ENCODE measurements at places on chromosomes 3 and 15.

- no peak for DNase-seq
These were observed 14.7 kb downstream of the DHX30 start for GRCh38 chr3:47817609-47818008.

- peak; percentile 63 for DNase-seq
These were observed 582 bp upstream of the SLCO3A1 start for GRCh38 chr15:91852741-91853510.

- no peak for DNase-seq
These were observed 23.5 kb upstream of the INO80 start for GRCh38 chr15:41139619-41140018.

GRCh38 chr15:97914711-97915110 lies 45.8 kb upstream of the ARRDC4 start:
- DNase-seq, result no peak

DNA sequence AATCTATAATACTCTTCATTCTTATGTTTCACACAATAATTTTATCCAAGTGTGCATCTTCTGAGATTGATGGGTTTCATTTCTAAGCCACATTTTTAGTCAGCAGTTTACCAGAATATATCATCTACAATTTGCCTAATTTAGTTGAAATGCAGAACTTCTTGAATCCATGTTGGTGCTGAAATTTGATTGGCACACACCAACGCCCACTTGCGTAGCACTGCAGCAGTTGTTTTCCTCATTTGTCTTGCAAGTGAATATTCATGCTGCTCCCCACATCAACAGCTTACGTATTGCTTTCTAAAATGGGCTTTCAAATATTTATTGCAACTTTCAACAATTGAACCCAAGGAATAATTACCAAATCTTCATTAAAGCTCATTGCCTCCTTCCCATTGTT lies 87.8 kb upstream of the CTDSPL start:
- DNase-seq, result no peak

DNA sequence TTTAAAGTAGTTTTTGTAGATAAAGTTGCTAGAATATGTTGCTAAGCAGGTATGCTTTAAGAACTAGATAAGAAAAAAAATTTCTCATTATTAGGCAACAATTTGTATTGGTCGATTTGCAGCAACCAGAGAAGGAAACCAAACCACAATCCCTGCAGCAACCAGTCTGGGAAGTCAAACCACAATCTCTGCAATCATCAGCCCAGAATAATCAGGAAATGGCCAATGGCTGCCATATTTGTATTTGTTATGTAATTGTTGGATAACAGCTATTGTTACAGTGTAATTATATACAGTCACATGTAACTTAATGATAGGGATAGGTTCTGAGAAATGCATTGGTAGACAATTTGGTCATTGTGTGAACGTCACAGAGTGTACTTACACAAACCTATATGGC lies 23.6 kb downstream of the STXBP5L start:
- peak; percentile 19 for DNase-seq

DNA sequence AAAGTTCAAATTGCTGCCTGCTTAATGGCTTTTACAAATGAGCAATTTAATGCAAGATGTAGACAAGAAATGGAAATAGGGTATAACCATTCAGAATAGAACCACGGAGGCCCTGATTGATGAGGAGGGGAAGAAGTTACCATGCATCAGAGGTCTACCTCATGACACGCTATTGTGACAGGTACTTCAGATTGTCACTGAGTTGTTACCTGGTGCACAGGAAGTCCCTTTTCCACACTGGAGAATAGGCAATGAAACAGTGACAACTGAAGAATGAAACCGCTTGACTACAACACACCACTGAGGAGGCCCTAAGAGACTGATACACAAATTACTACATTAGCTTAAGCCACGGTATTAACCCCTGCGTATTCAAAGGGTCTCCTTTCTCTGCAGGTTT lies 251.2 kb downstream of the RYR3 start:
- no peak for DNase-seq

DNA sequence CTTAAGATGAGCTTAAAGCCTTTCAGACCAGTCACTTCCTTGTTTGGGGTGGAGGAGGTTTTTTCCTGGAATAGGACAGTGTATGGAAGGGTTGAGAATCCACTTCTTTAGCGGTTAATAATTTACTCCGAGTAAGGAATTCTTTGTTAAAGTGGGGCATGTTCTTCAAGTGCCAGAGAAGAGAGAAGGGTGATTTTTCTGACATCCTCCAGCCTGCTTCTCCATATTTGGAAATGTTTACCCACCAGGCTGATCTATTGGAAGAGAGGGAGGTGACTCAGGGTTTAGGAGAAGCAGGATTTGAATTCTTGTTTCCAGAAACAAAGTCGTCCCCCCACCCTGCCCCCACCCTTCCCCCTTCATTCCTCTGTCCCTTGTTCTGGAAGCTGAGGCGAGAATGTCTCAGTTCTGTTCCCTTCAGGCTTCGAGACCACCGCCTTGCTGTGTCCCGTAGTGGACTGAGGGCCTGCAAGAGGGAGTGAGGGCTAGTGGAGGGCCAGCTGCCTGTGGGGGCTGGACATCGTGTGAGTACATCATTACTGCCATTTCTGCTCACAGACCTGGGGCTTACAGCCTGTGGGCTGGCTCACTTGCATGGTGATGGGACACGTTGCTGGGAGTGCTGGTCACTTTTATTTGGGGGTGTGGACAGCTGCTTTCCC lies 58.5 kb downstream of the LPP start:
- DNase-seq, result no peak

GRCh38 chr3:111874177-111874820 lies 15.2 kb downstream of the PHLDB2 start:
- no peak for DNase-seq

GRCh38 chr15:51837792-51838251 lies 8.4 kb downstream of the TMOD3 start:
- DNase-seq, result no peak

DNA sequence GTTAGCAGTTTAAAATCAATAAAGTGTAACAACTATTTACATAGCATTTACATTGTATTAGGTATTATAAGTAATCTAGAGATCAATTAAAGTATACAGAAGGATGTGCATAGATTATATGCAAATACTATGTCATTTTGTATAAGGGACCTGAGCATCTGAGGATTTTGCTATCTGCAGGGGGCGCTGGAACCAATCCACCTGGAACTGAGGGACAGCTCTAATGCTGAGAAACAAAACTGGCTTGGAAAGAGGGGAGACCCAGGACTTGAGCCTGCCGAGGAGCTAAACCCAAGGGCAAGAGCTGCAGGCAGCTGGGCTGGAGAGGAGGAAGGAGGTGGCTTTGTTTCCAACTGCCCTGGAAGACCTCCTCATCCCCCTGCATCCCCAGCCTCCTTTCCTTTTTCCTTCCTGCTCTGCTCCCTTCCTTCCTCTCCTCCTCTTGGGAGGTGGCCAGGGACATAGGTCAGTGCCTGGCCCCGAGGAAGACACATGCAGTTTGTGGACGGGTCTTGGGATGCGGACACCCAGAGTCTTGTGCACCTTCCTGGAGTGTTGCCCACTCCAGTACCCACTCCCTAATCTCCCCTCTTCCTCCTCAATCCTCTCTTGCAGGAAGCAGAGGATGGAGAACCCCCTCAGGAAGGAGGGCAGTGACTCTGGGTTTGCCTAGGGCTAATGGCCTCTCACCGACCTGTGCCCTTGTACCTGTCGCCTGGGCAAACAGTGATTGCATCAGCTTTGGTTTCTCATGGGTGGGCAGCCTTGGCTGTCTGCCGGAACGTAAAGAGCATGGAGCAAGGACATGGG lies 825 bp upstream of the RTP3 start:
- no peak for DNase-seq

DNA sequence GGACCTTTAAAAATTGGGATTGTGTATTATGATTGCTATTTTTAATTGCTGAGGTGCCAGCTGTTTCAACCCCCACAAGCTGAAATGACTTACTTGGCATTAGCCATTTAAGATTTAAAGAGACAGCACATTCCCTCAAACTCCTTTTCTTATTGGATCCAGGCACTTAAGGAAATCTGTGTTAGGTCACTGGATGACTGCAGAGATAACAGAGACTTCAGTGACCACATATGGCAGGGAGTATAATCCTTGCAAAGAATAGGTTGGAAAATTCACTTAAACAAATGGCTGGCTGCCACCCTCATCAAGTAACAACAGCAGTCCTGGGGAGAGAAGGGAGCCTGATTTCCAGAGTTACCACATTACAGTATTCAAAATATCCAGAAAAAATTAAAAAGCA lies 66.6 kb downstream of the SLMAP start:
- DNase-seq, result no peak

DNA sequence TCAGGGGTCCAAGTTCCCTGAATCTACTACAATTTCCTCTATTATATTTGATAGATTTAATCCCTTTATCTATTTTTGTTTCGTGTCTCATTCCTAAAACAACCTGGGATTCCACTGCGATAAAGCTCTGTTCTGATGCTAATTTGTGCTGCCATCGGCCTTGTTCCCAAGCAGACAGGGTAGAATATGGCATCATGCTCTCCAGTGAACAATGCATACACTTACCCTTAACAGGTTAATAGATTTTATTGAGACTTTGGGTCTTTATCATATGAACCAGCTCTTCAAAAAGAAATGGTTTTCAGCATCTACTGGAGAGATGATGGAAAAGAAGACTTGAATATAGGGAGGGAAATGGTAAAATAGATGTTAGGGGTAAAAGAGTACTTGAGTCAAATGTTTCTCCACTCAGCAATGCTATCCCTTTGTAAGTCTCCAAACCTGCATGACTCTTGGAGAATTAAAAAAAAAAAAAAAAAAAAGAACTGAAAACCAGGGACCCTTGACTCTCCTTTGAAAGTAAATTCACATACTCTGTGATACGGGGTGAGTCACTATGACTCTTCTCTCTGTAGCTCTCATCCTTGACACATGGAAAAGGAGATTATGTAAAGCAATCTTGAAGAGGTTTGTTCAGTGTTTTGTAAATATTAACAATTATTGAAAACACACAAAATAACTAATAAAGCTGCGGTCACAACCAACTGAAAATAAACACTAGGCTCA lies 268.8 kb downstream of the ZBTB20 start:
- DNase-seq, result no peak

DNA sequence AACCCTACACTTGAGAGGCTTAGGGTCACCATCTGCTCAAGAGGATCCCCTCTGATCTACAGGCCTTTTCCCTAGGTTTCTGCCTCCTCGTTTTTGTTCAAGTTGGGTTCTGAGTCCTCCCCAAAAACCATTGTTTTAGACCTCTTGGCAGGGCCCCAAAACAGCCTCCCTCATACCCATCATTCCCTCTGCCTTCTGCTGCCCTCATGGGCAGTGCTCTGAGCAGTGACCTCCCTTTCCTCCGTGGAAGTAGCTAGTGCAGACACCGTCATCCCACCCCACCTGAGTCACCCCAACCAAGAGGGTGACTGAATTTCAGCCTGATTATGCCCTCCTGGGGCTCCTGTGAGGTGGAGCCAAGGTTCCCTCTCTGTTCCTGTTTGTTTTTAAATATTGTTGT lies 92.0 kb downstream of the RBPMS2 start:
- DNase-seq, result no peak

DNA sequence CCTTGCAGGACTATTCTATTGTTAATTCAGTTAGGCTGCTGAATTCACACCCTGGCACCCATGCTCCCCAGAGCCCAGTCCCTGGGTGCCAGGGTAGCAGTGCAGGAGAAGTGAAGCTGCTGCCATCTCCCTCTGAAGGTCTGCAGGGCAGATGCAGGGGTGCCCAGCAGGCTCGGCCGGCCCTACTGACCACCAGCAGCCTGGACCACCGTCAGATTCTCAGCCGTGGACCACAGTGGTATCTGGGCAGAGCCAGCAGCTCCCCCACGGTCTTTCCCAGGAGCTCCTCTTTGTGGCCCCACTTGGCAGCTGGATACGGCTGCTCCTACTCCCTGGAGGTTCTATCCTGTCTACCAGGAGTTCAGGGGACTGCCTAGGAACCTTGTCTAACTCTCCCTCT lies 46.8 kb downstream of the ALDH1L1 start:
- no peak for DNase-seq

- no peak for DNase-seq
These were observed 3.2 kb downstream of the GLYCTK start for GRCh38 chr3:52290596-52291507.

- no peak for DNase-seq
These were observed 36.7 kb downstream of the LARP6 start for GRCh38 chr15:70817266-70817665.

DNA sequence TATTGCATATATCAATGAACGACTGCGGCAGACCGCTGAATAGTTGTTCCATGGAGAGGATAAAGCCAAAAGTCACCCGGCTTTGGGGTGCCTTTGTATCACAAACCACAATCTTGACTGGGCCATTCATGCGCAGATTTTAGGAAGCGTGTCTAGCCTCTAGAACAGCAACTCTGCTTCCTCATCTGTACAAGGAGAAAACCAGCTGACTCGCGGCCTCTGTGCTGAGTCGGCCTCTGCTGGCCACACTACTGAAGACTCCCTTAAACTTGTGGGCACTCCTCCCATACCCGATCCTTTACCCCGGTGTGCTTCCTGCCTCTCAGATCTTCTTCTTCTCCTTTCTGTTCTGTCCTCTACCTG lies 872 bp downstream of the DLEC1 start:
- peak; percentile 36 for DNase-seq

DNA sequence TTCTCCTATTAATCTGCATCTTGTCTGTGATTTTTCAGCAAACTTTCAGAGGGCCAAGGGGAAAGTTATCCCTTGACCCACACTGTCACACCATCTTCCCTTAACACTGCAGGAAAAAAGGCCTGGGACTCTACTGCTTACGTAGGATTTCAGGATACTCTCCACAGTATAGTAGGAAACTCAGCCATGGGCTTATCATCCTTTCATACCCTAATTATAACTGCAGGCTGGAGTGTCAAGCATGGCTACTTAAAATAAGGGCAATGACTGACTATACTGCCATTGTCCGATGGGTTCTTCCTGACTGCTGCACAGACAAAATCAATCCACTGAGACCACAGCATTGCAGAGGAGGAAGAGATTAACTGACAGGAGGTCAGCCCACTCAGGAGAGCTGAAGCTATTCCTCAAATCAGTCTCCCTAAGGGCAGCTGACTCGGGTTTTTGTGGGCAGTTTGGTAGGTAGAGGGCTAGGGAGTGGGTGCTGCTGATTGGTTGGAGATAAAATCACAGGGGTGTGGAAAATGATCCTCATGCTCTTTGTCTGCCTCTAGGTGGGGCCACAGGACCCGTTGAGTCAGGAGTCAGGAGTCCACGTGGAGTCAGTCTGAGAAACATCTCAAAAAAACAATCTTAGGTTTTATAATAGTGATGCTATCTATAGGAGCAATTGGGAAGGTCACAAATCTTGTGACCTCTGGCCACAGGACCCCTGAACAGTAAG lies 118.2 kb upstream of the STRIT1 start:
- DNase-seq, result no peak
